ENCODE measurements at places on chromosomes 5 and 9. TPM values are rescaled to one million over a fixed set of nuclear protein-coding genes. Genes with fewer than 3 reads are reported as not detected.

The TMEM167A gene
- polyA plus RNA-seq: 34.8 TPM

The SPINK6 gene
- not detected for polyA plus RNA-seq

The GLRA1 gene
- polyA plus RNA-seq: not detected

The BARHL1 gene
- not detected for polyA plus RNA-seq

The TNFSF15 gene
- 1.5 TPM for polyA plus RNA-seq

The IL31RA gene
- polyA plus RNA-seq: not detected

The PCDHA7 gene
- polyA plus RNA-seq: not detected

The IL3 gene
- polyA plus RNA-seq: not detected

The CHSY3 gene
- polyA plus RNA-seq: not detected

The MARCOL gene
- not detected for polyA plus RNA-seq

The RMI1 gene
- 5.7 TPM for polyA plus RNA-seq

The SPAG8 gene
- polyA plus RNA-seq: not detected

The PCDHGA7 gene
- not detected for polyA plus RNA-seq

The MYMK gene
- not detected for polyA plus RNA-seq

The PCDHB9 gene
- under 0.01 TPM for polyA plus RNA-seq

The C1QTNF3 gene
- polyA plus RNA-seq: 0.46 TPM

The KIF27 gene
- not detected for polyA plus RNA-seq

The ARL14EPL gene
- not detected for polyA plus RNA-seq

The ZNF483 gene
- 0.77 TPM for polyA plus RNA-seq

Measured in sigmoid colon (tissue), 7 donors.